NCI-H187 (cell line): ENCODE measurements at places on chromosomes 6 and 20.

GRCh38 chr20:15297059-15297875 is 959.9 kb upstream of the FLRT3 start:
- DNase-seq: peak; percentile 41

GRCh38 chr20:63736893-63737694 is 630 bp downstream of the LIME1 start:
- no peak for DNase-seq

DNA sequence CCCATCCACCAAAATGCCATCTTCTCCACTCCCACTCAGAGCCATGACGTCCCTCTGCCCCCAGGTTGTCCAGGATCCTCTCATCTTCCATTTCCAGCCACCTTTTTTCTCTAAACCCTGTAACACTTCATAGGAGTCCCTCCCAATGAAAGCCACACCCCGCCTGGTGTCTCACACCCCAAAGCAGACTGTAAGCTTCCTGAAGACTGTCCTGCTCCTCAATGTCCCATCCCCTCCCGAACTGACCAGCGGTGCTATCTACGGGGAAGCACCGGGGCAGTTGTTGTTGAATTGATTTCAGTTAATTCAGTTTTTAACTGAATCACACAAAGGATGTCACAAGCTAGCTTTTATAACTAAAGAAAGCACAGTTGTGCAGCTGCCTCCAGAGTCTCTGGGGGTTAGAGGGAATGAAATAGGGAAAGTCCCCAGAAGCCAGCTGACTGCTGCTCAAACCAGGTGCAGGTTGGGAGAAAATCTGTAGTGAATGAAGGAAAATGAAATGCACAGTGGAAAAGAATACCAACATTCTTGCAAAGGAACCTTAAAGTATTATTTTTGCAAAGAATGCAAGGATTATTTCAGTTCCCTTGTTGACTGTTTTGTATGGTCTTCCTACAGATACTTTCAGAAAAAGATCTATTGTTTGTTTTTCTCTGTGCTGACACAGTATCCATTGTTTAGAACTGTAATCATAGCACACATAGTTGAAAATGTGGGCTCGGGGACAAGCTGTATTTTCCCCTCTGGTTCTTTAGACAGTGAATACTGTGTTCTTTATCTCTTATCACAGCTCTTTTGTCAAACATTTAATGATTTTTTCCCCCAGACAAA is 222.6 kb upstream of the QKI start:
- no peak for DNase-seq

DNA sequence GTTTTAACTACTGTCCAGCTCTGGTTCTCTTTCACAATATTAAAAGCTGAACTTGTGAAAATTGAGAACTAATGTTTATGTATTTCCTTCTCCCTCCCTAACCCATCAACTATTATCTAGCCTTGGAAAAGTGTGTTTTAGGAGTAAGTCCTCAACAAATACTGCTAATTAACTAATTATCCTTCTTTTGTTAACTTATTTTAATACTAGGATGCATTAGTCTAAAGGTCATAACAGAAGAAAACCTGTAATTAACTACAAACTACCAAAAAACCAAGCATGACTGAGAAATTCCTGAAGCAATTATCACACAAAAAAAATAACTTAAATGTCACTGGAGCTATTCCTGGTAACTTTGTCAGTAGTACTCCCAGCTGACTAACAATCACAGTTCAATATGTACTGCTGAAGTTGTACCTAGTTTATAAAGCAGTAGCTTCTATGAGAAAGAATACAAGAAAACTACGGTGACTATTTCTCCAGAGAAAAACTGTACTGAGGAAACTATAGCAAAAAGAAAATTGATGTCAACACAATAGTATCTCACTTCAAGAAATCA is 301.9 kb downstream of the LAMA2 start:
- no peak for DNase-seq

DNA sequence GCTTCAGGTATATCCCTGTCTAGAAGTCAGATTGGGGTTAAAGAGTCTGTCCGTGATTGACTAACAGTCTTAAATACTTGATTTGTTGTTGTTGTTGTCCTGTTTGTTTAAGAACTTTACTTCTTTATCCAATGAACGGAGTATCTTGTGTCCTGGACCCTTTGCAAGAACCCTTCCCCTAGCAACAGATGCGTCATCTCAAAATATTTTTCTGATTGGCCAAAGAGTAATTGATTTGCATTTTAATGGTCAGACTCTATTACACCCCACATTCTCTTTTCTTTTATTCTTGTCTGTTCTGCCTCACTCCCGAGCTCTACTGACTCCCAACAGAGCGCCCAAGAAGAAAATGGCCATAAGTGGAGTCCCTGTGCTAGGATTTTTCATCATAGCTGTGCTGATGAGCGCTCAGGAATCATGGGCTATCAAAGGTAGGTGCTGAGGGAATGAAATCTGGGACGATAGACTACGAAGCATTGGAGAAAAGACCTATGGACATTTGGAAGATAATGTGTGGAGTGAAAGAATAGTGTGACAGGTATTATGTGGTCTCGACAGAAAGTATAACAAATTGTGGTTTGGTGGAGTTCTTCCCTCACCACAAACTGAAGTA is at the start of gene HLA-DRA:
Gene HLA-DRA (plus strand): TSS at position 286 of the 613 bp plus-strand sequence. CDS start 64 bp downstream, at position 350.
- no peak for DNase-seq

DNA sequence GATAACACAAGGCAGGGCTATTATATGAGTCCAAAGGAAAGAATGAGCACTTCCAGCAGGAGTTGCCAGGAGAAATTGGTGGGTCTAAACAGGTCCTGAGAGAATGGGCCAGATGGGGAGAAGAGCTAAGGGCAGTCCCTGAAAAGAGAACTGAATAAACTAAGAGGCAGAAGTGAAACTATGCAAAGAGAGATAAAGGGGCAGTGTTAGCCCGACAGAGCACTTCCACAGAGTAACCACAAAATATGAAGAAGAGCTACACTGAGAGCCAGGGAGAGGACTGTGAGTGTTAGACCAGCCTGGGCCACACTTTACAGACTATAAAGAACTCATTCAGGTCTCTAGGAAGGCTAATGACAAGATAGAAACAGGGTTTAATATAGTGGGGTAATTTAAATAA is 43.8 kb downstream of the RALGAPA2 start:
- DNase-seq: no peak

GRCh38 chr20:9407805-9408421 is 106.5 kb upstream of the LAMP5 start:
- DNase-seq: peak; percentile 47

- no peak for DNase-seq
These were observed 51.1 kb downstream of the MYLIP start for GRCh38 chr6:16179970-16180431.

- no peak for DNase-seq
These were observed 14.1 kb downstream of the SLC4A11 start for GRCh38 chr20:3224681-3225421.

DNA sequence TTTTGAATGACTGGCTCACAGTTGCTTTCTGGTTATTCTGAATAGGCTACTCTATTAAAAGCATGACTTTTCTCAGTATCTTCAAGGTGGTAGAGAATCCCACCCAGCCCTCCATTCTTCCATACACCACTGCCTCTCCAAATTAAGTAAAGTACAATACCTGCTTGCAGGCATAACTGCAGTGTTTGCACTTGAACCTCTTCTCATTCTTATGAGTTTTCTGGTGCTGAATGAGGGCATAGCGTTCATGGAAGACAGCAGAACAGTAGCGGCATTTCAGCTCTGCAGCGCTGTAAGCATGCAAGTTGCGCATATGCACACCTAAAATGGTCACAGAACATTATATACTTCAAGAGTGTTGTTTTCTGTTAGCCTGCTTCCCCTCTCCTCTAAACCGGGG is 12.5 kb downstream of the CTCFL start:
- DNase-seq: no peak

DNA sequence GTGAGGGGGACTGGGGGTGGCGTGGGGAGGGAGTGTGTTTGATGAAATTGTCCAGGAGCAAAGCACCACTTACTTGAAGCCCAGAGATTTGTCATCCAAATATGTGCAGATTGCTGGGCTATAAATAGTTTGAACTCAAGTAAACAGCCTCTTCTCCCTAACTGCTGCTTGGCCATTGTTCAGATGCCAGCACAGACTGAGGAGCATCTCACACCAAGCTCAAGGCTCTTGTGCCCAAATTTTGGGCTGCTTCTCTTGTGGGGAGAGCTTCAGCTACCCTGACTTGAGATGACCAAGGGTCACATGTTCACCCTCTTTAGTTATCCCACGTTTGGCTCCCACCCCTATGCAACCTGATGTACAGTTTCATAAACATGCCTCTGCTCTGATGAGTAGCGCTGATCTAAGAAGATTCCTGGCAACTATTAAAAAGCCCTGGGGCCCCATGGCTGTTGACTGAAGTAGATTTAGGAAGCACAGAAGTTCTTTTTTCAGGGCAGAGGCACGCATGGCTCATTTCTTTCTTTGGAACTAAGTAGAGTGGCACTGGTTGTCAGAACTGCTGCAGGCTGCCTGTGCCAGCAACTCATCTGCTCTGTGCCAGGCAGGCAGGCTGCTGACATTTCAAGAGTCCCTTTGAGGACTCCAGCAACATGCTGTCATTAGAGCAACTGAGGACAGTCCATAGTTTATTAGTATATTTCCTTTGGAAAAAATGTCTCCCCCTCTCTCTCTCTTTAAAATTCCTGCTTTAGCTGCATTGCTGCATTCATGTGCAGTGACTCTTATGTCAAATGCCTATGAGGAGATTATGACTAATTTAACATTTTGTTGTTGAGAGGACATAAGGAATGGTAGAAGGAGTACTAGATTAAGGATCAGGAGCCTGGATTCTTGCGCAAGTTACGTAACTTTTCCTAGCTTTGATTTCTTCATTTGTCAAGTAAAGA is 9.6 kb upstream of the PKIG start:
- no peak for DNase-seq

- DNase-seq: no peak
These were observed 87.3 kb downstream of the PTPRT start for GRCh38 chr20:43102394-43102793.

DNA sequence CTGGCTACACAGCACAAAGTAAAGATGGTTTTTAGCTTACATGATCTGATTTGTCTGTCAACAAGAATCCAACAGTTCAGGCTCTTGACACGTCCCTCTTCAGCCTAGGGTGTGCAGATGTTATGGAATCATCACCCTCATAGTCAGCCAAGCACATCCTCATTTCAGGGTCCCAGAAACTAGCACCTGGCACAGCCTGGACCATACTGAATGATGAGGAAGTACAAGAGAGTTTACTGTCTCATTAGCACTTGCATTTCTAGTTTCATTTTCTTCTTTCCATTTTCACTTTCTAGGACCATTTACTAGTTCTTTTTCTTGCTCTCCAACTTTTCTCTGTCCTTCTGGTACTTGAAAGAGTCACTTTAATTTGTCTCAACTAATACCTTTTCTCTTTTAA is 6.5 kb downstream of the RIPOR2 start:
- no peak for DNase-seq

DNA sequence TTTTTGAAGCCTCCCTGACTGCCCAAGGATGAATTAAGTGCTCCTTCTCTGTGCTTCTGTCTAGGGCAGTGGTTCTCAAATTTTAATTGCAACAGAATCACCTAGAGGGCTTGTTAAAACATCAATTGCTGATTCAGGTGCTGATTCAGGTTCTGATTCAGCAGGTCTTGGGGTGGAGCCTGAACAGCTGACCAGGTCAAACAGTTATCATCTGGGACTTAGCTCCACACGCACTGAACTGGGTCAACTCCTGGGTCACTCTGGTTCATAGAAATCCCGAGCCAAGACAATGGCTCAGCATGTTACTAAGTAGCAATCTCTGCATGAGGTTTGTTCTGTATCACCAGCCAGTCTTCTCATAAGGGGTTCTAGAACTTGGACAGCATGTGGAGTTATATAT is 192.3 kb downstream of the GJA1 start:
- DNase-seq: no peak

- no peak for DNase-seq
These were observed 4.3 kb downstream of the AKAP7 start for GRCh38 chr6:131139599-131139998.
